ENCODE measurements at places on chromosomes 3 and 15.

DNA sequence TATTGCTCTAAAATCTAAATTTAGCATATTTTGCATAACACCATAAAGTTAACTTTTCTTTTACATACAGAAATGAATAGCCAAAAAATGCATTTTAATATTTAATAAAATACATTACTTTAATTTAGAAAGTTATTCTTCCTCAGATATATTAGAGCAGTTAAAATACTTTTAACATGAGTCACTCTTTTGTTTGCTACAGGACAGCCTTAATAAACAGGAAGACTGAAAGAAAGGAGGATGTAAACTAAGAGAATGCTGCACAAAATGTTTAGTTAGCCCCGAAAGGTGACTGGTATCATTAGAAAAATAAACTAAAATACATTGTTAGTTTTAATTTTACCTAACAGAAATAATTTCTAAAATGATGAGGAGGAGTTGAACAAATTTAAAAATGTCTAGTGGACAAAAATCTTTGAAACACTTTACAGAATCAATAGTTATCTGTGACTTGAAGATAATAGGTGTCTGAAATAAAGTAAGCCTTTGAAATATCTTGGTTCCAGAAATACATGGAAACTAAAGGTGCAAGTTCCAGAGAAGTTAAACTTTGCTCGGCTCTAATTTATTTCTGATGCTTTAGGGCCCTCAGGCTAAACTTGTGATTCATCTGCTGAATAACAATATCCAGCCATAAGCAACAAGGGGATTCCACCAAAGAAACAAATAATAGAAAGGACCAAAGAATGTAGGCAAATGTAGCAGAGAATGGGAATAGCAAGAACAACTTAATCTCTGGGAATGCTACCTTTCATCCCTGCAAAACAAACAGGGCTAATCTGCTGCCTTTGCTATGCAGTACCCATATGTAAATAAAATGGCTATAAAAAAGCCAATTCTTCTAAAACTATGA is 138.3 kb upstream of the UBP1 start:
- no peak for DNase-seq

GRCh38 chr15:25706176-25706955 is 156.8 kb downstream of the ATP10A start:
- no peak for DNase-seq

DNA sequence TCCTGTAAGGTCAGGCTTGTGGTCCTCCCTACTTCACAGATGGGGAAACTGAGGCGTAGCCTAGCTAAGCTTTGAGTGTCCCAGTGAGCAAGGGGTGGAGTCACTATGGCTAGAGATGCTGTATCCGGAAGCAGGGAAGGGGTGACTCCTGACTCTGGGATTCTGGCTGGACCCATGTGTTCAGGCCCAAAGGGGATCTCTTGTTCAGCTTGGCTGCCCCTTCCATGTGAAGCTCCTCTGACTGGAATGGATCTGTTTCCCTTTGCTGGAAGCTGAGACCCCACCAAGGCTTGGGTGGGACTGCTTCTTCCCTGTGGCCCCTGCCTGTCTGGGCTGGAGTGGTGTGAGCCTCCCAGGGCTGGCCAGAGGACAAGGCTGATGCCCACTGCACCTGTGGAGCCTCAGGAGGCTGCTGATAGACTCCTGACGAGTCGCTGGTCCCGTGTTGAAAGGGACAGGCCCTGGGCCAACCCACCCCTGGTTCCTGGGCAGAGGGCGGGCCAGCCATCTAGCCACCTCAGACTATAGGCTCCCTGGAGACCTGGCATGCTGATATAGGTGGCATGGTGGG is 1.0 kb downstream of the MAPKAPK3 start:
- DNase-seq, result no peak

DNA sequence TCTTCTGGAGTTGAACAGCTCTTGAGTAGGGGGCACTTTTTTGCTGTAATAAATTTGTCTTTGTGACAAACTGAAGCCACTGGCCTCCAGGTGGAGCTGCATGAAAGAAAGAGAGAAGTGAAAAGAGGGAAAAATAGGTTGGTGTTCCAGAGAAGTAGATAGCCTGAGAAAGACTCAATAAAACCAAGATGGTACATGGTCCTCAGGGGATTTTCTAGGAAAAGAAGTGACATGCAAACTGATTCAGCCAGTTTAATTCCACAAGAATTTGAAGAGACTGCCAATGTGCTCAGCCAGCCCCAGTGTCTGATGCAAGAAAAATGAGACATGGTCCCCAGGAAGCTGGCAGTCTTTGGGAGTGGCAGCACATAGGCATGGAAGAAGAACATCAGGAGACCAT is 152.7 kb downstream of the CD47 start:
- no peak for DNase-seq

DNA sequence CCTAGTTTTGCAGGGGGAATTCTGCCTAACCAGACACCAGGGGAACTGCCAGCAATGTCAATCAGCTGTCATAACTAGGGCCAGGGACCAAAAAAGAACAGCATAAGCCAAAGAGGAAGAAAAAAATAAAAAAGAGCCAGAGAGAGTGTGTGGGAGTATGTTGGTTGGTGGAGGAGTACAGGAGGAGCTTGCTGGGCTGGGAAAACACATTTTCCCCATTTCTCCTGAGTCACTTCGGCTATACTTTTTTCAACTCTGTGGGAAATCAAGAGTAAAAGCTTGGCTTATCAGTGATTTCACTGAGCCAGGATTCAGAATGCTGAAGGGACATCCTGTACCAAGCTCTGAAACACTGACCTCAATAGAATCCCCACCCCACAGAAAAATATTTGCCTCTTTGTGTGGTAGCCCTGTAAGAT is 144.7 kb upstream of the DPH6 start:
- no peak for DNase-seq

DNA sequence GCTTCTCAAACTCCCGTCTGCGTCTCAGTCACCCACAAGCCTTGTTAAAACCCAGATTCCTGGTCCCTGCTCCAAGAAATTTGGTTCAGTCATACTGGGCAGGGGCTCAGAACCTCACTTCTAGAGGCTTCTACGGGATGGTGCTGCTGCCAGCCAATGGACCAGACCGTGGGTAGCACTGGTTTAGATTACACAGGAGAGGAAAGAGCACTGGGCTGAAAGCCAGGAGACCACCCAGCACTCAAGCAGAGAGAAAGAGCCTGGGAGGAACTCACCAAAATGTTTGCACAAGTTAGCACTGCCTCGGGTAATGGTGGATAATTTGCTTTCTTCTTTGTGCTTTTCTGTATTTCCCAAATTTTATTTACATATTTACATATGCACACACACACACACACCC is 46.9 kb upstream of the MUC13 start:
- no peak for DNase-seq

GRCh38 chr3:14146381-14147065 is 21.7 kb downstream of the TMEM43 start:
- DNase-seq, result no peak

DNA sequence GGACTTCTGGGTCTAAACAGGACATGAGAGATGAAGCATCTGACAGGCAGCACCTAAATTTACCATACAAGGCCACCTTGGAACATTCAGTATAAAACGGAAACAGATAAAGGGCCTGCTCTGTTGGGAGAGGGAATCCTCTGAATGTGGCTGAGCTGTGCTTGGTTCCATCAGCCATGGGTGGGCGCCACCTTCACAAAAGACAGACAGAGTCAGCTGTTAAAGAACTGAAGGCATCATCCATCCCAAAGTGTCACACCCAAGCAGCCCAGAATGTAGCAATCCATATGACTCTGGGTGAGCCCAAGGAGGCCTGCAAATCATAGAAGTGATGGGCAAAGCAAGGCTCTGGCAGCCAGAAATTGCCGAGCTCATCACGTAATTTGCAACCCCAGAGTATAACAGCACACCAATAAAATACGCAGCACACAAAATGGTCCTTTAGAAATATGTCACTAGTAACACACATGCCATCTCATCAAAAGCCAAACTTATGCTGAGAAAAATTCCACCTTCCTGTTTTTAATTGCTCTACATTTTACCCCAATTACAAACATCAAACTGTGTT is 24.8 kb upstream of the RBP1 start:
- DNase-seq, result no peak

DNA sequence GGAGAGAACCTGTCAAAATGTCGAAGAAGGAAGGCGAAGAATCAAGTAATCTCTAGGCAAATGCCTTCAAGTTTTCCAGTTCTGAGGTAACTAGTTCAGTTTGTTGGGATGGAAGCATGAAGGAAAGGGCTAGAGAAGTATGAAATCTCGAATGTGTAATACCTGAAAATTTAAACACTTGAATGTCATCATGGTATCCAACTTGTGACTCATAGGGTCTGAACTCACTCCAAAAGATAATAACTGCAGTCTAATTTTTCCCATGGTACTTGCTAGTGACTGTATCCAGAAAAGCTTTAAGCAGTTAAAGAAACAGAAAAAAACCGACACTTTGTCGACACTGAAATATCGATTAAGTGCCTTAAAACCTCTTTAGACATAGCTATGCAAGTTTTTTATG is 102.9 kb upstream of the CHRM5 start:
- no peak for DNase-seq

DNA sequence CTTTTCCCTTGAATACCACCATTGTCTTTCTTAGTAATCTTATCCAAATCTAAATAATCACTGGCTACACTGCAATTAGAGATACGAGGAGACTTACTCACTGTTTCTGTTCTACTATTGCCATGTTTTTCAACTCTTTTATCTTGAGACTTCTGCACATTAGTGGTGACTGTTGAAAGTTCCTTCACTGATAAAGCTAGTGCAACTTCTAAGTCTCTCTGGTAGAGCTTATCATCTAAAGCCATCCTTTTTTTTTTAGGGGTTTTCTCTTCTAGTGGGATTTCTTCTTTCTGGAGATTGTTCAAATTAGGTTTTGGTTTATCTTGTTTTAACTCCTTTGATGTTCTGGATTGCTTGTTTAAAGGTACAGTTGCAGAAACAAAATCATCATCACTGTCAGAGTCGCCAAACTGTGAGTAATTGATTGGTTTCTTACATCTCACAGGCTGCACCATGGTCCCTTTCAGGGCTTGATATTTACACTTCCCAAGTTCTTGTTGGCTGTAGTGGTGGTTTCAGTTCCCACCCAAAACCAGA is 37.7 kb downstream of the NCK1 start:
- DNase-seq, result no peak

- DNase-seq, result no peak
Measured at GRCh38 chr3:108486338-108486737, 24.1 kb downstream of the MYH15 start.

DNA sequence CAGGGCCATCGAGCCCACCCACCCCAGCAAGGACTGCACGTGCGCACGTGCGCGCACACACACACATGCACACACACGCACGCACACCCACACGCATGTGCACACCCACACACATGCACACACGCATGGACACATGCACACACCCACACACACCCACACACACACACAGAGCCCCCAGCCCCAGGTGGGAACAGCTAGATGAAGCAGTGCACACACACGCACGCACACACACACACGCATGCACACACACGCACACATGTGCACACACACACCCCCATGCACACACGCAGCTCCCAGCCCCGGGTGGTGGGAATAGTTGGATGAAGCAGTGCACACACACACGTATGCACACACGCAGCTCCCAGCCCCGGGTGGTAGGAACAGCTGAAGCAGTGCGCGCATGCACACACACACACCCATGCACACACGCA is 158.6 kb downstream of the XXYLT1 start:
- no peak for DNase-seq

- no peak for DNase-seq
Measured at GRCh38 chr3:191307341-191307740, 21.9 kb upstream of the CCDC50 start.

DNA sequence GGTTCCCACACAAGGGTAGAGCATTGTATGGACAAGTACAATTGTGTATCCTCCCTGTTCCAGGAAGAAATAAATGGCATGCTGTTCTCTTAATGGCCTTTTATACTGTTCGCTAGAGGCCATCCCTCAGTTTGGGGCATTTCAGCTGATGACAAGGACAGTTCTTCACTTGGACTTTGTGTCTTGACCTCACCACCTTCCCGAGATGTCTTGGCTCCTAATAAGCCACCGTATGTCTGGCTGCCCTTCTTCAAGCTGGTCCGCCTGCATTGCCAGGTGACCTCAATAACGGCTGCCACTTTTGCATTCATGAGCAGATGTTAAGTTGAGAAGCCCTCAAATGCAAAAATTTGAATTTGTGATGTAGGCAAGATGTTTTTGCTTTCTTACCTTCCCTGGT is 24.1 kb downstream of the ZBTB38 start:
- DNase-seq, result no peak

GRCh38 chr3:32508711-32509110 is 6.1 kb upstream of the CMTM6 start:
- no peak for DNase-seq

DNA sequence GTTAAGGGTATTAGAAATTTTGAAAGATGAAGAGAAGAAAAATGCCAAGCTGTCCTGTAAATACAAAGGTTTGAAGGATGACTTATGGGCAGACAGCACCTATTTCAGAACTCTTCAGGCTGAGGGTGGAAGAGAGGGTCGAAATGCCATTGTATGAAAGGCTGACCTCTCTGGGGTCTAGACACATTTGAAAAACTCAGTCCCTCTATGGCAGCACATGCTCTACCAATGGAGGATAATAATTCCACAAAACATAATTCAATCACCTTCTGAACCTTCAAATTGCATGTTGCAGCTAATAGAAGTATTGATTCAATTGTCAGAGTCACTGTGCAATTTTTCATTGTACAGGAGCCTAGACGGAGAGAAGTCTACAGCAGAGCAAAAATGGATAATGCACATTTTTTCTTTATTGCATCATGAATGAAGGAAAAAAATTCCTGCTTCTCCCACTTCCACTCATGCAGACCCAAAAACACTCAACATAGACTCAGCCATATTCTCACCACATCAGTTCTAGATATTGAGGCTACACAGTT is 569.1 kb downstream of the TBL1XR1 start:
- DNase-seq, result no peak

GRCh38 chr3:153343988-153344782 is 182.2 kb downstream of the RAP2B start:
- DNase-seq, result no peak

GRCh38 chr3:146129750-146130149 is 31.2 kb downstream of the PLOD2 start:
- no peak for DNase-seq

DNA sequence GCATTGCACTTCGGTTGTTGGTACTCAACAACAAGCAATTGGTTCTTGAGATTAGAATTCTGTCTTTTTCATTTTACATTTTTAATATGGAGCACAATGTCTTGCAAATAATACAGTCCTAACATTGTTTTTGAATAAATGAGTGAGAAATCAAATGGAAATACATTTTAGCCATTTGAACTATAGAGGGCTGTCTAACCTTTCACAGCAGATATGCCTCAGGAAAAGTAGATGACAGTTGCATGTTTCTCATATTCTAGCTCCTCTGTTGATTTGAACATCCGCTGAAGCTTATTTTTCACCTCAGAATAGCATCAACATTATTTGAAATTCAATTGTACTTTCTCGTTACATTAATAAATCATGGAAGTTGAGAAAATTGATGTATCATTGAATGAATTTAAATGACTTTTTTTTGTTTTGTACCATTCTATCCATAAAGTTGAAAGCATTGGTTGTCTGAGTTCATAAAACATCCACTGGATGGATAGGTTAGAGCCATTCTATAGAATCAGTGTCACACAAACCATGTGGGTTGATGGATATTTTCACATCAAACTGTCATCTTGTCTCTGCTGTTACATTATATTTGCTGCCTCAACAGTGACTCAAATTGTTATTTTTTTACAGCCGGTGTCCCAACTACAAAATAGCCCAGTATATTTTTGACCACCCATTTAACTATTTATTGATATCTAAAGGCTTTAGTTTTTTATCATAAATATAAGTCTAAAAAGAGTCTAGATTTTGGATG is 928.3 kb downstream of the NSUN3 start:
- no peak for DNase-seq

GRCh38 chr3:12507591-12508281 is 23.5 kb downstream of the TSEN2 start:
- DNase-seq, result no peak
